ENCODE measurements at places on chromosomes 2 and 18.

GRCh38 chr2:234873828-234874173 lies 78.0 kb upstream of the SH3BP4 start:
- no peak for DNase-seq

GRCh38 chr2:199739413-199740110 lies 111.4 kb downstream of the FTCDNL1 start:
- DNase-seq, result peak; percentile 50

GRCh38 chr18:3631887-3632286 lies 181.9 kb downstream of the TGIF1 start:
- DNase-seq, result no peak

DNA sequence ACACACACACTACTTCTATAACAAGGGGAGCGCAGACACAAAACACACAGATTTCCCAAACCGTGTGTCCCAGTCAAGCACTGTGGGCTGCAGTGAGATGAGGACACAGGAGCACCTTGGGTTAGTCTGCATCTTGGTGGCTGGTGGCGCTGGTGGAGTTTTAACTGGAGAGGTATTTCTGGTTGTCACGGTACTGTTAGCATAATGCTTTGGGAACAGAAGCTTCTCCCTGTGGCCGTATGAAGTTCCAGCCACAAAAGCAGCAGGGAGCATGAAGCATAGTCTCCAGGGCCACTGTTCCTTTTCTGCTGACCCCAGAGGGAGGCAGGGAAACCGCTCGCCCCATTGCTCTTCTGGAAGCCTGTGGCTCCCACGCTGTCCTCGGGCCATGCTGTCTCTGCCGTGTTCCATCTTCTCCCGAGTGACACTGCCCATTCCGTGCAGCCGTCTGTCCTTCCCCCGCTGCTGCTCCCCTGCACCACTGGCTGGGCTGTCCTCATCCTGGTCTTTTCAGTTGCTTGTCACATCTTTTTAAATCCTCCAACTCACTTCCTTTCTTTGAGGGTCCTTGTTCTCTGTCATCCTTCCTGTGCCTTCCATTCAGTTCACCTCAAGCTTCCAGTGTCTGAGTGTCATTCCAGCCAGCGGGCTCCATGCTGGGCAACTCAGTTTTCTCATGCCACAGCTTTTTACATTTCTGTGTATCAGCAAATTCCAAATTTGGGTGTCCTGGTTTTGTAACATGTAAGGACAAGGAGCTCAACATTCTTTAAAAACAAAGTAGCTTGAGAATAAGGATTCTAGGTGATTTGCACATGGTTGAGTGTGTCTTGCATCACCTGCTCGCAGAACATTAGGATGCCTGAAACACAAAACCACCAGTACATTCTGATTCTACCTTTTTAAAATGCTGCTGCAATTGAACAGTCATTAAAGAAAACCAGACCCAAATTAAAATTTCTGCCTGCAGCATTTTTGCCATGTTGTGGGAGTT lies 125.0 kb downstream of the MTCL1 start:
- DNase-seq, result no peak

DNA sequence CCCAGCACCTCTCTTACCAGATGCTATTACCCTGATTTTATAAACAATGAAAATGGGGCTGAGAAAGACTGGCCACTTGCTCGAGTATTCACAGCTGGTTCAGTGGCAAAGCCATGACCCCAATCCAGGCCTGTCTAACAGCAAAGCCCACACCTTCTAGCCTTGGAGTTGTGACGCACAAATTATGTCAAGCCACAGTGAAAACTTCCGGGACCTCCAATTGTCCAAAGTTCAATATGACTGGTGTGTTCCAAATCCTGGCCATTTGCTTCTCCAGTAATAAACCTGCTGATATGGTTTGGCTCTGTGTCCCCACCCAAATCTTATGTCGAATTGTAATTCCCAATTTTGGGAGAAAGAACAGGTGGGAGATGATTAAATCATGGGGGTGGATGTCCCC lies 64.7 kb upstream of the RIOK3 start:
- no peak for DNase-seq

- DNase-seq, result peak; percentile 87
Observed at GRCh38 chr2:190881598-190882410, 1.2 kb downstream of the GLS start.

GRCh38 chr2:75737961-75738360 lies 27.2 kb upstream of the GCFC2 start:
- DNase-seq, result no peak

- DNase-seq, result no peak
Observed at GRCh38 chr18:65968239-65969004, 217.6 kb downstream of the CDH7 start.

- peak; percentile 80 for DNase-seq
Observed at GRCh38 chr18:63131106-63131958, 188.2 kb downstream of the BCL2 start.

- no peak for DNase-seq
Observed at GRCh38 chr2:38615237-38615636, 12.5 kb upstream of the HNRNPLL start.

DNA sequence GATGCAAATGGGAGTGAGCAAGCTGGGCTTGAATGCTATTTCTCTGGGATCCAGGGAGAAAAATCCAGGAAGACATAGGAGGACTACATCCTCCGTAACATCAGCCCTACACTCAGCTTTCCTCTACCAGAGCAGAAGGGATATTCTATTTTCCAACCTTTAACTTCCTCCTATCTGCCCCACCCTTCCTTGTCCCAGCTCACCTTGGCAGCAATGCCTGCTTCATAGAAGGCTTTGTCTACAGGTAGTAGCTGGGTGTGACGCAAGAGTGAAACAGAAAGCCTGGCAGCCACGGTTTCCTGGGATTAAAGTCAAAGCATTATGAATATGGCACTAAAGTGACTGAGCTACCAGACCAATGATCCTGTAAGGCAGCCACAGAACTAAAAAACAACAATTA lies 3.9 kb downstream of the KRTCAP3 start:
- no peak for DNase-seq

GRCh38 chr2:106061611-106062349 lies 132.3 kb downstream of the UXS1 start:
- no peak for DNase-seq

DNA sequence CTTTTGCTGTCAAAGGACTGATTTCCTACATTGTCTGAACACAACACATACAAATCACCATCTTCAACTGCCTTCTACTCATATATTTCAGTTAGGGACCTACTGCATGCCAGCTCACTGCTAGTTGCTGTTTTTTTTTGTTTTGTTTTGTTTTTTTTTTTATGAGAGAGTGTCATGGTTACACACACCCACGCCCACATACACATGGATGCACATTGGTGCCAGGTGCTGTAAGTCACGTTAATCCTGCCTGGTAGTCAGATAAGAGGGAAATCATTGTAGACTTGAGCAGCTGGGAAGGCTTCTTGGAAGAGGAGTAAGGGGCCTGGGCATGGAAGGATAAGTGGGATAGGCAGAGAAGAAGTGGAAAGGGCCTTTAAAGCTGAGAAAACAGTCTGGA lies 209.9 kb downstream of the TDRD15 start:
- DNase-seq, result no peak

DNA sequence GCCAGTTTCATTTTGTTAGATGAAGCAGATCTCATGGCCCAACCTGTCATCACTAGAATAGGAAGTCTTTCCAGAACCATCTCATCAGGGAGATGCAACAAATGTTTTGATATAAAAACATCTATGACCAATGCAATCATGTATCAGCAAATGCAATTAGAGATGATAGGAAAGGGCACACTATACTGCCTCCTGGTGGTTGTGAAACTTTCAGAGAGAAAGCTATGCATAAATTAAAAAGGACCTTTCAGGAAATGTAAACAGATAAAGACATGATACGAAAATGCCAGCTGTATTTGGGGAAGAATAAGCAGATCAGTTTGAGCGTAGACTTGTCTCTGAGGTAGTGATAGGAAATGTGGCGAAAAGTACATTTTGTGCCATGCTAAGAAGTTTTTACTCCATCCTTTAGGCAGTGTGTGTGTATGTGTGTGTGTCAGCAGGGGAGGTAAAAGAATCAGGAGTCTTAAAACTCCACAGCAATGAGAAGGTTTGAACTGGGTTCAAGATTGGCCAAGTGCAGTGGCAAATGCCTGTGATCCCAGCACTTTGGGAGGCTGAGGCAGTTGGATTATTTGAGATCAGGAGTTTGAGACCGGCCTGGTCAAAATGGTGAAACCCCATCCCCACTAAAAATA lies 479.3 kb downstream of the CPS1 start:
- no peak for DNase-seq

- no peak for DNase-seq
Observed at GRCh38 chr2:156955701-156956100, 301.8 kb upstream of the GALNT5 start.

DNA sequence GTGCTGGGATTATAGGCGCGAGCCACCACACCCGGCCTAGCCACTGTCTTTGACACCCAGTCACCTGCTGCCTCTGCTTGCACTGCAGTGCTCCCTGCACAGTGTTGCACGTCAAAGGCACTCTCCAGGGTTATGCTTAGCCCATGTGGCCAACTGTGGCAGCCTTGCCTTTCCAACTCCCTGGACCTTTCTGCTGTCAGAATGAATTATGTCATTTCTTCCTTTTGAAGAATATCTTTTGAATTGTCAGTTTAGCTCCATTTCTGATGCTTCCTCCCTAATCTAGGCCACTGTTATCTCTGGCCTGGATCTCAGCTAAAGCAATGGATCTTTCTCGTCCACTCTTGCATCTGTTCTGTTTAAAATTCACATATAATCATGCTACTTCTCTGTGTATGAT lies 29.3 kb upstream of the LRRTM1 start:
- no peak for DNase-seq

DNA sequence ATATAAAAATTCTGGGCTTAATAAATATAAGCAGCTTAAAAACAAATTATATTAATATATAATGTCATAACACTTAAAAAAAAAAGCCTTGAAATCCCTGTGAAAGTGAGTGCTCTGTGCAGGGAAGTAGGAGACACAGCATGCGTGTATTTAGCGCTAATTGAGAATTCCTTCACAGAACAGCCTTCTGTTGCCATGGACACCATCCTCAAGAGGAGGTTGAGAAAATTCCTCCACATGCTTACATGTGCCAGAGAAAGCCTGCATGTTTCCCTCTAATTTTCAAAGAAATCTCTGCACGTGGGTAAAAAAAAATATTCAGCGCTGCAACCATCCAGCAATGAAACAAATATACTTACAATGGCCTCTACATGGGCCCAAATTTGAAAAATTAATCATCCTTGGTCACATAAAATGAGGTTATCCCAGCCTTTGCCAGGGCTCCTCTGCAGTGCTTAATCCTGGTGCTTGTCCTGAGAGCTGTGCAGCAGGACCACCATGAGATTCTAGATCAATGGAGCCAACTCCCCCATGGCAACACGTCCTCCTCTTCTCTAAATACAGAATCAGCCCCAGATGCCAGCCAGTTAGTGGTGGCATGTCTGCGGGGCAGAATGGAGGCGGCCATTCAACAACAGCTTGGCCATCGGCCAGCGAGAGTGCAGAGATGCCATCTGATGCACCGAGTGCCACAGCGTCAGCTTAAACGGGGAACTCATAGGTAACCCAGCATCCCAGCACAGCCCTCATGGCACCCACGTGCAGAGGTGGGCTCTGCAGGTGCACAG lies 228.0 kb downstream of the MYT1L start:
- DNase-seq, result no peak

DNA sequence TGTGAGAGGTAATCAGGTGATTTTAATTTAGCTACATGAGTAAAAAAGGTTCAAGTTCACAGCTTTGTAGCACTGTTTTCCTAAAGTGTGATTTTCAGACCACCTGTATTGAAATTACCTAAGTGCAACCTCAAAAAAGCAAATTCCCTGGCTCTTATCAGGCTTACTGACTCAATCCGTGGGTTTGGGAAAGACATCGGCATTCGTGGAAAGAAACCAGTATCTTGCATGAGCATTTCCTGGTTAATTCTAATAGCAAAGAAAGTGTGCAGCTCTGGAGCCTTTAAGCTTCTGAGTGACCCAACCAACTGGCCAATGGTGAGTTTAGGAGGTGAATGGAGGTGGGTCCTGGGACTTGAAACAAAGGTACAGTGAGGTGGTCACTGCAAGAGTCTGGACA lies 300.9 kb downstream of the NBAS start:
- no peak for DNase-seq

GRCh38 chr2:171678619-171679018 lies 8.7 kb upstream of the DYNC1I2 start:
- no peak for DNase-seq

DNA sequence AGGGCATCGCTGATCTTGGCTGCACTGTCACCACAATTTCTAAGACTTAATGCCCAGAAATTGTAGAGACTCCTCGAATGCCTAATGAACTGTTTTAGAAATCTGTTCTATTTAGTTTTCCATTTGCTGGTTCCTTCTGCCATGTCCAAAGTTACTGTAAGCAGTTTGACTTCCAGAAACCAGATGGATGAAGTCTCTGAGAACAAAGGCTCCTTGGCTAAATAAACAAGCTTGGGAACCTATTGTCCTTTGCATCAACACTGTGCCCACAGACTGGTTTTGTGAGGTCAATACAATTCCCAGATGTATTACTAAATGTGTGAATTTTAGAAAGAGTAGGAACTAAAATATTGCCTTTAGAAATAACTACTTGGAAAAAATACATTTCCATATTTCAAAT lies 600.2 kb downstream of the NYAP2 start:
- no peak for DNase-seq

DNA sequence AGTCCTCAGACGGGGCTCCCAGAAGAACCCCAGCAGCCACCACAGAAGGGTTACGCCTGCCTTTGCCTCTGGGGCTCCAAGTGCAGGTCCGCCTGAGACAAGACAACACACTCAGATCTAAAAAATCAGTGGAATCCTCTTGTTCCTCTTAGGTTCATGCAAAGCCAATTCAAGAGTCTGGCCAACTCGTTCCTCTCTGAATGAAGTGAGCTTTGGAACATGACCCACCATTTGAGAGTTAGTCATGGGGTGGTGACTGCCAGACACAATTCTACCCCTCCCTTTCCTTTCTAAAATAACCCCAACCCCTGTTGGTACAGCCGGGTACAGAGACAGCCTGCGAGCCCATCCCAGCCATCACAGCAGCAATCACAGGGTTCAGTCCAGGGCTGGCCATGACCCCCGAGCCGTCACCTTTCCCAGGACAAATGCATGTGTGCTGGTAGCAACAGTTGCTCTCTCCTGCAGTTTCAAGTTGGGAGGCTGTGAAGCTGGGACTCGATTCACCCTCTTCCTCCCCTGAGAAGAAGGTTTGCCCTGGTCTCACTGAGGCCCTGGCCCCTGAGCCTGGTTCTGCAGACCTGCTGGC lies 183.1 kb upstream of the SH3BP4 start:
- no peak for DNase-seq

GRCh38 chr2:26483516-26483915 lies 5.6 kb upstream of the OTOF start:
- no peak for DNase-seq

- DNase-seq, result no peak
Observed at GRCh38 chr2:235538144-235538639, 44.3 kb downstream of the AGAP1 start.

- DNase-seq, result peak; percentile 45
Observed at GRCh38 chr2:174344716-174345461, 10.1 kb downstream of the SP9 start.

DNA sequence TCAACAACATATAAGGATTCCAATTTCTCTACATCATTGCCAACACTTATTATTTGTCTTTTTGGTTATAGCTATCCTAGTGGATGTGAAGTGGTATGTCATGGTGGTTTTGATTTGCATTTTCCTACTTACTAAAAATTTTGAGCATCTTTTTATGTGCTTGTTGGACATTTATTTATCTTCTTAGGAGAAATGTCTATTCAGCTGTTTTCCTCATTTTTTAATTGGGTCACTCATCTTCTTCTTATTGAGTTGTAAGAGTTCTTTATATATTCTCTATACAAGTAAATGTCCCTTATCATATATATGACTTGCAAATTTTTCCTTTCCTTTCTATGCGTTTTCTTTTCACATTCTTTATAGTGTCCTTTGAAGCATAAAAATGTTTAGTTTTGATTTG lies 4.7 kb upstream of the CCL20 start:
- DNase-seq, result no peak
